Pulmonary artery endothelial cell (primary cell): ENCODE measurements at places on chromosomes 1 and 21. TPM values are rescaled to one million over a fixed set of nuclear protein-coding genes. Genes with fewer than 3 reads are reported as not detected.

USP48 gene
- 70.4 and 89.7 TPM in 2 replicates for total RNA-seq

OR2T5 gene
- not detected in 2 replicates for total RNA-seq

SPATA17 gene
- 0.07 TPM in 1 of 2 replicates, not detected in the other for total RNA-seq

OR2L3 gene
- total RNA-seq, result not detected in 2 replicates

TUT4 gene
- total RNA-seq, result 16.0 and 18.4 TPM in 2 replicates
